Stimulated activated CD8-positive, alpha-beta memory T cell treated with anti-CD3 and anti-CD28 coated beads, Interleukin-4, amount 100 ng/mL, for 1 hour (primary cell): ENCODE measurements at places on chromosomes 16 and 17.

- no peak for DNase-seq
Measured at GRCh38 chr16:46801428-46802049, 29.4 kb downstream of the C16orf87 start.

DNA sequence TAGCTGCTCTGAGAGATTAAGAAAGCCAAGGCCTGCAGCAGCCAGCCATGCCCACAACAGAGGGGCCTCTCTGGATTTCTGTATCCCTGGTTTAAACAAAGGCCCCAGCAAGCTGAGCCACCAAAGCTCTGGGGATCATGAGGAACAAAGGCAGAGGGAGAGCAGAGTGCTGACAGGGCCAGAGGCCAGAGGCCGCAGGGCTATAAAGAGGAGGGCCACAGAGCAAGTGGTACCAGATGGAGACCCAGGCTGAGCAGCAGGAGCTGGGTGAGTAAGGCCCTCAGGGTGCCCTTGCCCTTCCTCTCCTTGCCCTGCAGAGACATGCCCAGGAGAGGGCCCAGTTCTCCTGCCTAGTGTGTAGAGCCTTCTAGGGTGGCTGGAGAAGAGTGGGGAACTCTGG, at the start of gene CRYBA1:
TSS of gene CRYBA1 (plus strand) at position 232 of the 400 bp plus-strand sequence. CDS start at position 237, 5 bp downstream.
- DNase-seq, result no peak

DNA sequence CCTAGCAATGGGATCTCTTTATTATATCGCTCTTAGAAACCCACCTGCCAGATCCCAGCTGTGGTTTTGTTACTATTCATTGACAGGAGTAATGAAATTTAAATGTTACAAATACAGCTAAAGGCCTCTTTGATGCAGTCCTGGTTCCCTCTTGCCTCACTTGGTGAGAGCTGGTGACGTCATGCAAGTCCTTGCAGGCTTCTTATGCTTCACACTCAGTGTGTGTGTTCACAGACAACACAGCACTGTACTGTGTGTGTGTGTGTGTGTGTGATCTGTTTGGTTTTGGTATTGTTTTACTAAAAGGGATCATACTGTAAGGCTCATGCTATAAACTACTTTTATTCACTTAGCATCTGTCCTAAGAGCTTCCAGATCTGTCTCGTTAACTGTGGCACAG, 75.0 kb downstream of the USP22 start:
- DNase-seq, result no peak

- no peak for DNase-seq
Measured at GRCh38 chr17:8844229-8845218, 22.9 kb downstream of the PIK3R6 start.

DNA sequence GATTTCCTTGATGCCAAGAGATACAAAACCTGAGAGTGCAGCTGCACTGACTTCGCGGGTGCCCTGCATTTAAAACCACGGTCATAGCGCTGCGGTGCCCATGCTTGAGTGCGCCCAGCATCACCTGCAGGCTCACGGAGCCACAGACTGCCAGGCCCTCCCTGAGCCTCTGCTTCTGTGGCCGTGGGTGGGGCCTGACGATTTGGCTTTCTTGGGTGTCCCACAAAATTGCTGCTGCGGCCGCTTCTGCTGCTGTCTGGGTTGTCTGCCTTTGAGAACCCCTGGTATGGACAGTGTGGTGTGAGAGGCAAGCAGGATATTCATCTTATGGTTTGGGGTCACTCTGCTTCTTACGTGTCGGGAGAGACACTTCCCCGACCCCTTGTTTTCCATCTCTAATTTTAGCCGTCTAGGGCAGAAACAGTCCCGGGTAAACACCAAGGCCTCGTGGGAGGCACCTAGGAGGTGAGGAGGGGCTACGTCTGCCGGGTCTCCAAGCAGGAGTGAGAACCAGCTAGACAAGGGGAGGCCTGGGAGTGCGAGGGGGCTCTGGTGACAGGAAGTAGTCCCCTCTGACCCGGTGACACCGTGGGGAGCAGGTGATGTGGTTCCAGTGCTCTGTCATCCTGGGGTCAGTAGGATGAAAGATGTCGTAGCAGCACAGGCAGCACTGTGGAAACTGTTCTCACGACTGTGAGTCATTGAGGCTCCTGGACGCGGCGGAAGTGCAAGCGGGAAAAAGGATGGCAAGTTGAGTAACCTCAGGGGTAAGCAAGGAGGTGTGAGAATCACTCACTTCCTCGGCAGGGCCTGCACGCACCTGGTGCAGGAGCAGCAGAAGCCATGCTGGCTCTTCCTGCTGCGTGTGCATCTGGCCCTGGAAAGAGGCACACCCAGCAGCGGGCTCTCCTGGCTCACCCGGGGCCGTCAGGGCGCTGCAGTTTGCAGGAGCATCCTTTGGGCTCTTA, 176.3 kb downstream of the RPTOR start:
- DNase-seq, result no peak

GRCh38 chr17:7315570-7316235, 543 bp upstream of the GPS2 start:
- no peak for DNase-seq

DNA sequence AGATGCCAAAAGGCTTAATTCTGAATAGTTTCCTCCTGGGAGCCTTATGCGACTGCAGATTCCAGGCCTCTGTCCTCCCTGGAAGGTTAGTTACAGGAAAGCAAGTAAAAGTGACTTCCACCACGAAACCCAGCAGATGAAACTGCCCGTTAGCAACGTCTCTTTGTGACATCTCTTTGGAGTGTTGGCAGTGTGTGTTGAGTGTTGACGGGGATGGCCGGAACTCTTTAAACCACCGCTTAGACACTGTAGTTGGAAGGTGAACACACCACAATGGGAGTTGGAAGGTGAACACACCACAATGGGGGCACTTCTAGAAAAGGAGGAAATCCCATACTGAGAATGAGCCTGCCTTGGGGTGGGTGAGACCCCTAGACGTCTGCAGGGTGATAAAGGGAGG, 858 bp downstream of the SKAP1 start:
- DNase-seq, result no peak

DNA sequence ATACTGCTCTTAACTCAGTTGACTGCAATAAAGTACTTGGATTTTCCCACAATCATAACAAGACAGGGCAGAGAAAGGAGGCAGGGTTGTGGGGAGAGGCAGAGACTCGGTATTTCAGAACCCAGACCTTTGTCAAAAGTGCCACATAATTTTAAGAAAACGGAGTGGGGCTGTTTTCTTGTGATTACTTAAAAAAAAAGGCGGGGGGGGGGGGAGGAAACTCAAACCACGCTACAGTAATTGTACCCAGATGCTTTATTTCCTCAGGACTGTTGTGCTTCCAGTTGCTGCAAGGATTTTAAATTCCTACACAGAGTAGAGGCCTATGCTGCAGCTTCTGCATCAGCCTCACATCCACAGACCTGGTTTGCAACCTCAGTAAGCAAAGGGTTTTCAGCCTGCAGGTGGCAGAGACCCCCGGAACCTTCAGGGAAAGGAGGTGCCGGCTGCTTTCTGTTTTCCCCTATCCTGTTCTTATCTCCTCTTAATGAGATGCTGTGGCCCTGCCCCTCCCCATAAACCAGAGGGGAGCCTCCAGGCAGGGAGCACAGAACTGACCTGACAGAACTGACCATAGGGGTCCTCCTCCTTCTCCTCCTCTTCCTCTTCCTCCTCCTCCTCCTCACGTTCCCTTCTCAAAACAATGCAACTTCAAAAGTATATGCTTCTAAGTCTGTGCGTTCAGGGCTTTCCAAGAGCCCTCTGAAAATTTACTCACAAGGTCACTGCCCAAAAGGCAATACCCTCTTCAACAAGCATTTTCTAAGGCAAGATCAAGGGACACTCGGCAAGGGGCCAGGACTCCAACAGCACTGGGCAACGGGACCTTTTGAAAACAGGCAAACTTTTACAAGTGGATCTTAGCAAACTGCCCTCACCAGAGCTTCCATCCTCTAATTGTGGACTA, 7.5 kb downstream of the AXIN2 start:
- no peak for DNase-seq

- no peak for DNase-seq
Measured at GRCh38 chr16:87314990-87315420, 2.2 kb downstream of the C16orf95 start.

GRCh38 chr16:46715769-46716305, 26.4 kb downstream of the ORC6 start:
- no peak for DNase-seq
